ENCODE measurements at places on chromosomes 11 and 22.

- DNase-seq = peak; percentile 62
Measured at GRCh38 chr22:42769574-42770447, 49.1 kb upstream of the A4GALT start.

DNA sequence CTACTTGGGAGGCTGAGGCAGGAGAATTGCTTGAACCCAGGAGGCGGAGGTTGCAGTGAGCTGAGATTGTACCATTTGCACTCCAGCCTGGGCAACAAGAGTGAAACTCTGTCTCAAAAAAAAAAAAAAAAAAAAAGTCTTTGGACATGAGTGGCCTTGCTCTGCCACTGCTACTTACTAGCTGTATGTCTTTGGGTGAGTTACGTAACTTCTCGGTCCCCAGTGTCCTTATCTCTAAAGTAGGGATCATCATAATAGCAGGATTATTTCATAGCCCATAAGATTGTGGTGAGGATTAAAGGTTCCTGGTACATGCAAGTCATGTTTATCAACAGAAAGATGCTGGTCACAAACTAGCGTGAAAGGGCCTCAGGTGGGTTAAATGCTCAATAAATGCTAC, 53.9 kb upstream of the HEPHL1 start:
- DNase-seq = no peak

GRCh38 chr11:100682247-100682969, 4.7 kb upstream of the ARHGAP42 start:
- peak; percentile 39 for DNase-seq

DNA sequence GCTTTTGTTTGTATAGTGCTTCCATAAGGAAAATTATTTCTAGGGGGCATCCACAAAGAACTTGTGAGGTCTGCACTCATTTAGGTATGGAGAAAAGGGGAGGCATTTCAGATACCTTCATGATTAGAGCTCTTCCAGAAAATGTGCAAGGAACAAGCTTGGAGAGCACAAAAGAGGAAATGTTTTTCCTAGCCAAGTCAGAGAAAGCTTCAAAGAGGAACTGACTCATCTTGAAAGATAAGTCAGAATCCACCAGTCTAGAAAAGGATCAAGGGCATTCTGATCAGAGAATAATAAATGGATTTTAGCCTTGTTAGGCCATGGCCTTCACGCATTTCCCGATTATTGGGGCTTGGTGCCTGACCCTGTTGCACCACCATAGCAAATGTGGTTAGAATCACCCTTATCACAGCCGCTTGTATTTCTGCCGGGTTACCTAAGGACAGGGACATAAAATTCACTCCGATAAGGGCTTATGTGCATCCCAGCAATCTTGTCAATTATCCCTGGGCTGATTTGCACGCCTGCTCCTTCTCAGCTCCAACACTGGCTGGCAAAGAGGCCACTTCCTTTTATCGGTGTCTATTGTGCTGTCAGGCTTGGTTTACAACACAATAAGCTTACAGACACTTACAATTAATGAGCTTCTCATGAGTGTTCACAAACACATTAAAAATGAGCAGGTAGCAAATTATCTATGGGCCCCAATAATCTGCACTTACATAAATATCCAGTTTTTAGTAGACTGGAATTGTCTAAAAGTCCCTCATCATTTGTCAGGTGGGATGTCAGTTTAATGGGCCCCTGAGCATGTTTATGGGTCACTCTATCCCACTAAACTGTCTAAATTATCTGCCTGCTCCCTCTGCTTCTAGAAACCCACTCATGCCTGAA, 613.5 kb downstream of the SOX6 start:
- DNase-seq = peak; percentile 31

DNA sequence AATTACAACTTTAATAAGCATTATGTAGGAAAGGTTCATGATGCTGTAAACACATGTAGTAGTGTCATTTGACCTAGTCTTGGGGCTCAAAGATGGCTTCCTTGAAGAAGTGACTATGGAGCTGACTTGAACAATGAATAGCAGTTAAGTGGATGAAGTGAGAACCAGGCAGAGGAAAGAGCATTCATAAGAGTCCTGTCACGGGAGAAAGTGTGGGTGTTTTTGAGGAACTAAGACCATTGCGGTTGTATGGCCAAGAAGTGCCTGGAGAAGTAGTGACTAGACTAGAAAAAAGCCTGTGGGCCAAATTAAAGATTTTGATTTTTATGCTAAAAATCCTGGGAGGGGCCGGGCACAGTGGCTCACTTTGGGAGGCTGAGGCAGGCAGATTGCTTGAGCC, 7.2 kb upstream of the IL18BP start:
- no peak for DNase-seq

DNA sequence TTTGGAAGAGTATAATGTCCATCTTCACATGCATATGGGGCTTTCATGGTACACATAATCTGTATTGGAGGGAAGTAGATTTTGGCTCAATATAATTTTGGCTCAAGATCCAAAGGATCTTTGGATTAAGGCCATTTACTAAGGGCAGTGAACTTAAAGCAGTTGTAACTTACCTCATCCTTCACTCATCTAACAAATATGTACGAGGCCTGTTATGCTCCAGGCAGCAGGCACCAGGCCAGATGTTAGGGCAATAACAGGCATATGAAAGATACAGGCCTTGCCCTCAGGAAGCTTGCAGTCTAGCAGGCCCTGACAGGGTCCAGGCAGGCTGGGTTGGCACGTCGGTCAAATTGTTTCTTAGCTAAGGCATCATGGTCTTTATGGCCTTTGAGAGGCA, 44.6 kb downstream of the LIF start:
- no peak for DNase-seq

GRCh38 chr11:123203934-123204333, 8.9 kb upstream of the CLMP start:
- DNase-seq = no peak

- DNase-seq = no peak
Measured at GRCh38 chr11:12746593-12747097, 72.4 kb downstream of the TEAD1 start.

DNA sequence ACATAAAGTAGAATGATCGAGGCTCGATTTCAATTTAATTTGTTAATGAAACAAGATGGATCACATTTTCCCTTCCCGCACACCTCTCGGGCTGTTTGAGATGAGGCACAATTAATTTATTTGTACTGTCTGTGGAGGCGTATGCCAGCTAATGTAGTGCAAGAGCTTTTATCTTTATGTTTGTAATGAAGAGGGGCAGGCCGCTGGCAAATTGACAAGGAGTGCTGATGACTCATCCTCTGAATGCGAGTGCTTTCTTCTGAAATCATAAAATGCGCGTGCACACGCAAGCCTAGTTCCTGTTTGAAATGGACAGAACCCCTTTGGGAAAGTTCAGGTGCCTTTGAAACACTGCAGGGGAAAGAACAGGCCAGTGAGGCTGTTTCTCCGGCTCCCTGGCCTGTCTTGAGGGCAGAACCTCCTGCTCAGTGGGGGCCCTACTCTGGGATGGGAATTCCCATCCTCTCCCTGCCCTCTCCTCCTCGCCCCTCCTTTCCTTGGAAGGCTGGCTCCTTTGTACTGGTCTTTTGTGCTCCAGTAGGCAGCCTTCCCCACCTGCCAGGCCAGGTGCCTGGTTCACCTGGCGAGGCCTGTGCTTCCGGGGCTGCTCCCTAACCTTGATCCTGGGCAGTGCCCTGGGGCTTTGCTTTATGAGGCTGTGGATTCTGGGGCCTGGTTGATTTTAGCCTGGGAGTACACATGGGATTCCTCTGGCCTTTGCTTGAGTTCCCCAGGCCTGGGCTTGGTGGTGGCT, 50.3 kb downstream of the TEAD1 start:
- peak; percentile 96 for DNase-seq

GRCh38 chr11:73536961-73537360, 61.0 kb downstream of the FAM168A start:
- DNase-seq = no peak

- DNase-seq = no peak
Measured at GRCh38 chr11:95972060-95972459, 48.2 kb upstream of the MTMR2 start.

GRCh38 chr11:67700548-67701262, 26.3 kb upstream of the ALDH3B2 start:
- no peak for DNase-seq

DNA sequence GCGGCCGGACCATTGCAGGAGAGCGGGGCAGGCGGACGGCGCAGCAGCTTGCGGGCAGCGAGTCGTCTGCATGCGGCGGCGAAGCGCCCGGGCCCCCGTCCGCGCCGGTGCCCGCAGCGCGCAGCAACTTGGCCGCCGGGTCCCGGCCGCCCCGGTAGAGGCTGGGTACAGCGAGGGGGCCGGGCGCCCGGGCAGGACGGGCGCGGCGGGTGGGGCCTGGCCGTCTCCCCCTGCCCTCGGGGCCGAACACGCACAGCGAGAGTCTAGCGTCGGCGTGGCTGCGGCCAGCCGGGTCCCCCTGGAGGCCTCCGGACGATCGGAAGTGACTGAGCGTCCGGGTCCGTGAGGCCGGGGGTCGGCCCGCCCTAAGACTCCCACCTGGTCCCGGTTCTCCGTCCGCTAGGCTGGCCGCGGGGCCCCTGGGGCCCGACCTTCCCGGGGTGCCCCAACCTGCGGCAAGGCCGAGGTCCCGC, 775 bp upstream of the TRABD start:
- DNase-seq = no peak

DNA sequence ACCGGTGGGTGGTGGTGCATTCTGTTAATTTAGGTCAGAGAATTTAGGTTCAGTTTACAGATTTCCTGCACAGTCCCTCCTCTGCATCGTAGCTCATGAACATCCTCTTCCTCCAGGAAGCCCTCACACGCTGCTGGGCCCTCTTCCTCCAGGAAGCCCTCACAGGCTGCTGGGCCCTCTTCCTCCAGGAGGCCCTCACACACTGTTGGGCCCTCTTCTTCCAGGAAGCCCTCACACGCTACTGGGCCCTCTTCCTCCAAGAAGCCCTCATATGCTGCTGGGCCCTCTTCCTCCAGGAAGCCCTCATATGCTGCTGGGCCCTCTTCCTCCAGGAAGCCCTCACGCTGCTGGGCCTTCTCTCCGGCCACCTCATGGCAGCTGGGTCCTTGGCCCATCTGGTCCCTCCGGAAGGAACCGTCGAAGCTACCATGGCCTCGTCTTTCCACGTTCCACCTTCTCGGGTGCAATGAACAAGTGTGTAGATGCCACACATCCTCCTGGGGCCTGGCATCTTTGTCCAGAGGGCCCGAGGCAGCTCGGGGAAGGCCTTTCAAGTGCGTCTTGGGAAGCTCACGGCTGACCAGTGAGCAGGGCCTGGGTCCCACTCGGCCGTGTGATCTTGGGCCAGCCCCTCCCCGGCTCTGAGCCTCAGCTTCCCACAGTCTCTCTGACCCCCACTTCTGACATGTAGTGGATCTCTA, 58.9 kb upstream of the PPARA start:
- DNase-seq = no peak

- no peak for DNase-seq
Measured at GRCh38 chr11:59272771-59273372, 60.1 kb upstream of the MPEG1 start.

DNA sequence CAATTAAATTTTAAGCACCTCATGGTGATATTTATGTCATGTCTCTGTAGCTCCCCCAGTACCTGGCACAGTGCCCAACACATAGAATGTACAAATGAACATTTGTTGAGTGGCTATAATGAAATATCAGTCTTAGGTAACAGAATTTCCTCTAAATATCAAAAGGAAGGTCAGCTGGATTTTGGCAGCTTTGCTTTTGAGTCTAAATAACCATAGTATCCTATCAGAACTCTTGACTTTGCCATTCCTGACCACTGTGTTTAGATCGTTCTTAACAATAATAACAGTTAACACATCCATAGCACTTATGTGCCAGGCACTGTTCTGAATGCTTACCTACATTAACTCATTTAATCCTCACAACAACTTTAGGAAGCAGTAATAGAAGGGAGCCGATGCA, 26.6 kb downstream of the TMEM123 start:
- DNase-seq = no peak

GRCh38 chr11:279040-279965, 1.1 kb downstream of the NLRP6 start:
- no peak for DNase-seq

DNA sequence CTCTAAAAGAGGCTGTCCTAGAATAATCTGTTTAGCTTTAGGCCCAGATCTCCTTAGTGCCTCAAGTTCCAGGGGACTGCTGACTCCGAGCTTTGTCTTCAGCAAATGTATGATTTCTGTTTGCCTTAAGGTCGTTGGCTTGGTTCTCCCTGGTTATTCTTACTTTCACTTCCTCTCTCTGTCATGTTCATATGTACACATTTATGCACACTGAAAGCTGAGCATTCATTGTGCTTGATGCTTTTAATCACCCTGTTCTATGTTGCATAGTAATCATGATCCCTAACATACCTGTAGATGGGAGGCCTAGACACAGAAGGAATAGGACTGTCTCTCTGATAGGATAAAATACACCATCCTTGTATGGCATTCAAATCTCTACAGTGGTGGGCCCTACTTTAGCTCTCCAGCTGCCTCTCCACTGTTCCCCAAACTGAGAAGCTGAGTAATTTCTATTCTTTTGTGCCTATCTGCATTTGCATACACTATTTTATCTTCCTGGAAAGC, 7.2 kb downstream of the PPFIBP2 start:
- no peak for DNase-seq

GRCh38 chr11:12278766-12279671, 98.4 kb upstream of the PARVA start:
- no peak for DNase-seq

DNA sequence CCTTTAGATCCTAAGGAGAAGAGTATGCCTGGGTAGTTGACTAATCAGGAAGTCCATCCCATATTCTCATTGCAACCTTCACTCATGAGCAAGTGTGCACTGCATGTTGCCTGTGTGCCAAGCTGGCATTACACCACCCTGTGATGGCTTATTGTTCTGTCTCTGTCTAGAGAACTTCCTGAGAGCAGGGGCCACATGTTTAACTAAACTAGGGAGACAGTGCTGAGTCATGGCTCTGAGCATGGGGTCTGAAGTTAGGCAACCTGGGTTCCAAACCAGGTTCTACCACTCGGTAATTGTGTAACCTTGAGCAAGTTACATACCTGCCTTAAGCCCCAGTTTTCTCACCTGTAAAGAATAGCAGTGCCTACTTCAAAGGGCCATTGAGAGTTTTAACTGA, 39.6 kb downstream of the CSNK2A3 start:
- no peak for DNase-seq

DNA sequence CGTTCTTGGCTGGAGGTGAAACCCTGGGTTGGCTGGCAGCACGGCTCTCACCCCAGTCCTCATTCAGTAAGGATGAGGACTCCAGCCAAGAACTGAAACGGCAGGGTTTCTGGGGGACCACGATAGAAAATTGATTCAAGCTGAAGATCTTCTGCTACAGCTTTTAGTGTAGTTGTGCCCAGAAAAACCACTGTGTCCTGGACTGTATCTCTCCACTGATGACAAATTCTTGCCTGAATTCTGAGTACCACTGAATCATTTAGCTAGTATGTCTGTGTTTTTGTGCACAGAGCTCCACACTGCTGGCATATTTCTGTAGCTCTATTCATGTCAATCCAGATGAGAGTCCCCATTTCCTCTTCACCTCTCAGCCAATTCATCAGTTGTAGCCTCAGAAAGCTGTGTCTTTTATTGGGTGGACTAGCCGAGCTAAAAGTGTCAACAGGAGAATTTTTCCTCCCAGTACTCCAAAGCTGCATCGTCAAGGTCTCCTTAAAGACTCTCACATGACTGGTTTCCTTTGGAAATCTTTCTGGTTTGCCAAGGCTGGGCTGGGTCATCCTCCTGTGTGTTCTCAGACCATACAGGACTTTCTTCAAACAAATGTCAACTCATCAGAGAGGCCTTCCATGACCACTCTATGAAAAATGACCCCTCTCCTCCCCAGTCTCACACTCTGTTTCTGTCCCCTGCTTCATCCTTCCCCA, 144.6 kb downstream of the LDLRAD3 start:
- peak; percentile 36 for DNase-seq

Measured in endothelial cell of umbilical vein (primary cell).